ENCODE measurements at places on chromosomes 5 and 9. TPM values are rescaled to one million over a fixed set of nuclear protein-coding genes. Genes with fewer than 3 reads are reported as not detected.

Gene NTRK2
- total RNA-seq, result 0.24 TPM

Gene PROP1
- not detected for total RNA-seq

- no peak overlapping the region for H3K27ac ChIP-seq
- no peak for DNase-seq
- no peak overlapping the region for H3K4me3 ChIP-seq
- no peaks in the 10 kb centered on the region for H3K36me3 ChIP-seq
- no peaks in the 10 kb centered on the region for H3K4me1 ChIP-seq
- no peaks in the 10 kb centered on the region for H3K27me3 ChIP-seq
Observed at GRCh38 chr9:110133608-110134210, 74.2 kb downstream of the C9orf152 start.

GRCh38 chr9:94799578-94800264, 73.2 kb downstream of the AOPEP start:
- no peak overlapping the region for H3K4me3 ChIP-seq
- H3K4me1 ChIP-seq, result peaks cover 9% of the 10 kb centered on the region
- H3K27ac ChIP-seq, result no peak overlapping the region
- H3K36me3 ChIP-seq, result no peaks in the 10 kb centered on the region
- DNase-seq, result no peak

- H3K27ac ChIP-seq, result no peak overlapping the region
- H3K36me3 ChIP-seq, result peaks cover 10% of the 10 kb centered on the region
- no peaks in the 10 kb centered on the region for H3K27me3 ChIP-seq
- no peak for DNase-seq
- H3K4me1 ChIP-seq, result peaks cover 25% of the 10 kb centered on the region
Observed at GRCh38 chr9:86275962-86276361, 6.4 kb downstream of the ISCA1 start.

- DNase-seq, result no peak
- no peak overlapping the region for H3K27ac ChIP-seq
- peaks cover 41% of the 10 kb centered on the region for H3K36me3 ChIP-seq
- no peak overlapping the region for H3K4me3 ChIP-seq
- H3K27me3 ChIP-seq, result no peaks in the 10 kb centered on the region
Observed at GRCh38 chr5:116291271-116291670, 206.4 kb downstream of the COMMD10 start.

DNA sequence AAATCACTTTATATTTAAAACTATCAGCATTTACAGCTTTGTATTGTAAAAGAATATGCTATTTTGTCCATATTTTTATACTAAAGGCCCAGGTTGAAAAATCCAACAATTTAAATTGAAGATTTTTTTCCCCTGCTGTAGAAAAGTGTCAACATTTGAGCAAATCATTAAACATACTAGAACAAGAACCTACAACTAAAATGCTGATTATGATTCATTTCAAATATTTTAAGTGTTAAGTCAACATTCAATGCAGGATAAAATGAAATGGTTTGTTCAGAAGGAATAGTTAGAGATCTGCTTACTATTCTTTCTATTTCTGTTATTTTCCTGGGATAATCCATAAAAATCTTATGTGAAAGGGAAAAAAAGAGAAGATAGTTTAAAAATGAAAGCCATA, 866.5 kb upstream of the DMAC1 start:
- H3K27ac ChIP-seq, result no peak overlapping the region
- DNase-seq, result no peak
- no peak overlapping the region for H3K4me3 ChIP-seq
- H3K27me3 ChIP-seq, result no peaks in the 10 kb centered on the region
- no peaks in the 10 kb centered on the region for H3K36me3 ChIP-seq
- H3K4me1 ChIP-seq, result no peaks in the 10 kb centered on the region

- H3K27me3 ChIP-seq, result no peaks in the 10 kb centered on the region
- H3K27ac ChIP-seq, result no peak overlapping the region
- H3K4me1 ChIP-seq, result no peaks in the 10 kb centered on the region
- DNase-seq, result no peak
Observed at GRCh38 chr9:92176800-92177185, 61.6 kb upstream of the SPTLC1 start.

- no peaks in the 10 kb centered on the region for H3K27me3 ChIP-seq
- no peaks in the 10 kb centered on the region for H3K4me1 ChIP-seq
- DNase-seq, result no peak
- H3K36me3 ChIP-seq, result no peaks in the 10 kb centered on the region
- no peak overlapping the region for H3K27ac ChIP-seq
Observed at GRCh38 chr5:116702776-116703175, 128.2 kb upstream of the SEMA6A start.

Measured in natural killer cell treated with Interleukin-12 subunit alpha and Interleukin-12 subunit beta and Interleukin-15 and Interleukin-18, amount 100 ng/mL, for 72 hours (primary cell).